ENCODE measurements at places on chromosomes 7 and 10.

DNA sequence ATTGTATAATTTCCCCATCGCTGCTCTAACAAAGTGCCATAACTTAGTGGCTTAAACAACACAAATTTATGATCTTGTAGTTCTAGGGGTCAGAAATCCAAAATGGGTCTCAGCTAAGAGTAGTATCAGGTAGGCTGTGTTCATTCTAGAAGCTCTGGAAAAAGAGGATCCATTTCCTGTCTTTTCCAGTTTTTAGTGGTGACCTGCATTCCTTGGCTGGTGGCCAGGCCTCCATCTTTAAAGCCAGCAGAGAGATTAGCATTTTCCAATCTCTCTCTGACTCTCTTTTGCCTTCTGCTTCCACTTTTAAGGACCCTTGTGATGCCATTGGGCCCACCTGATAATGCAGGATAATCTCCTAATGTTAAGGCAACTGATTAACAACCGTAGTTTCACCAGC is 41.0 kb upstream of the C10orf120 start:
- no peak for DNase-seq

DNA sequence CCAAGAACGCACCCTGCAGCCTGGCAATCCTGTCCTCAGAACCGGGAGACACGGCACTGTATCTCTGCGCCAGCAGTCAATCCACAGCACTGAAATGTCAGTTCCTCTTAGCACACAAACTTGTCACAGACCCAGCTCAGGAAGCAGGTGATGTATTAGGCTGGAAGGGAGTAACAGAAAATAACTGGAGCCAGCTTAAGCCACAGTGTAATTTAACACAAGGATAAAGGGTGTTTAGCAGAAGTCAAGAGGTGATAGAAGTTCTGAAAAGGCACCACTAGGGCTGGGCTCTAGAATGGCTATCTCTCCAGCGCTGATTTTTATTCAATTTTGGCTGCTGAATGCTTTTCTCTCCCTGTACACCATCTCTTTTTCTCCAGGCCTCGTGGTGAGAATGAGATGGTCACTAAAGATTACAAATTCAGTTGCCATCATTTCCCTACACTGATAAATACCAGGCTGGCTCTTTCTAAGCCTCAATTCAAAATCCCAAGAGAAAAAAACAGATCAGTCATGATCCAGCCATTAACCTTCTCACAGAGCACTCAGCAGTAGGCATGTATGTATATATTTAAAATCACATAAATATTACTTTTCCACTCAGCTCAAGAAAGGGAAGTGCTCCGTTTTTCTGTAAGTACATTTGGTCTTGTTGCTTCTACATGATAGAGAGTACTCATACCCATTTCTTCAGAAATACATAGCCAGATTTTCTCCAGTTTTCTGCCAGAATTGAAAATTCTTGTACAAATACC is 102.7 kb upstream of the PRSS1 start:
- DNase-seq: no peak

DNA sequence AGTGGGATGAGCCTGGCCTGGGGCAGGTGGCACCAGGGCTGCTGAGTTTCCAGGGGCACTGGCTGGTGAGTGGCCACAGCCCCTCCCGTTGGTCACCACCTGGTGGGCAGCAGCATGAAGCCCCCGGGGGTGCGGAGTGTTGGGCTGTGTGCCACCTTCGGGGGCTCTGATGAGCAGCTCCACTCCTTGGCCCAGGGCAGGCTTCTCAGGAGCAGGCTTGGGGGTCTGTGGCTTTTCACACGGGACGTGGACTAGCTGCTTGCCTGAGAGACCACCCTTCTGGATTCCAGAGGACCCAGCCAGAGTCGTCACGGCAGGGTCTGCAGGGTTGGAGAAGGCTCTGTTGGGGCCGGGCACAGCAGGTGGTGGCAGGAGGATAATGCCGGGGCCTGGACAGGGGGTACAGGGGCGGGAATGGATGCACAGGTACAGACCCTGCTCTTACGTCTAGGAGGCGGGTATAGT is 193.1 kb downstream of the ADARB2 start:
- DNase-seq: no peak

DNA sequence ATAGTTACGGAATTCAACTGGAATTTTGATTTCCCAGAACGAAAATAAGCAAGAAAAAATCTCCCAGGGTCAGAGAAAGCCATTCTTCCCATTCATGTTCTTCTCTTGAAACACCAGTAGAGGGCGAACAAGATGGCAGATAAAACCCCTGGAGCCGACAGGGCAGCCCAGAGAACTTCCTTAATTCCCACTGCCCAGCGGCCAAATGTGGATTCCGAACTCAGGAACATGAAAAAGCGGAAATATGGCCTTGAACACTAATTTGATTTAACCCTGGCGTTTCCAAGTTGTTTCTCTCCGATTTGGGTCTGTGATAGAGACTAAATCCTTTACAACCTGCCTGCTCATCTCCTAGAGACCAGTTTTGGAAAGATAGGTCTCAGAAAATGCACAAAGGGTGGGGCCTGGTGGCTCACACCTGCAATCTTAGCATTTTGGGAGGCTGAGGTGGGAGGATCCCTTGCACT is 100.7 kb upstream of the WAC start:
- no peak for DNase-seq

DNA sequence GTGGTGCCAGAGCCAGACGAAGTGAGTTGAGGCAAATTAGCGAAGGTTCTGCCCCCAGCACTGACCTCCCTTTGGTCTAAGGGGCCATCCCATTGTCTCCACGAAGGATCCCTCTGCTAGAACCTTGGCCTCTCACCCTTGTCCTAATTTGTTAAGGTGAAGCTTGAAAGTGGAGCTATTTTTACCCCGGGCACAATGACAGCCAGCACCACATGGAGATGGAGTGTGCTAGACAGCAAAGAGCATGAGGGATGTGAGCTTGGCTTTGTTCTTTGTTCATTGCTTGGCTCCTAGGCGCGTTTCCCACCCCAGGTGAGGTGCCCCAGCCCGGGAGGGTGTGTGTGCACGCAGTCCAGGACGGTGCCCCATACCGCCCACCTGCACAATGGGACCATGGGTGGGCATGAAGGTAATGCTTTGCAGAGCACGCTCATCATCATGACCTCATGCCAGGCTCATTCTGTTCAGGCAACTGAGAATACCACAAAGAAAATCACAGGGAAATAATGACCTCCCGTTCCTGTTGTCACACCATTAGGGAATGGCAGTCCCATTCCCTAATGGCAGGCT is 361.0 kb upstream of the FZD8 start:
- no peak for DNase-seq

DNA sequence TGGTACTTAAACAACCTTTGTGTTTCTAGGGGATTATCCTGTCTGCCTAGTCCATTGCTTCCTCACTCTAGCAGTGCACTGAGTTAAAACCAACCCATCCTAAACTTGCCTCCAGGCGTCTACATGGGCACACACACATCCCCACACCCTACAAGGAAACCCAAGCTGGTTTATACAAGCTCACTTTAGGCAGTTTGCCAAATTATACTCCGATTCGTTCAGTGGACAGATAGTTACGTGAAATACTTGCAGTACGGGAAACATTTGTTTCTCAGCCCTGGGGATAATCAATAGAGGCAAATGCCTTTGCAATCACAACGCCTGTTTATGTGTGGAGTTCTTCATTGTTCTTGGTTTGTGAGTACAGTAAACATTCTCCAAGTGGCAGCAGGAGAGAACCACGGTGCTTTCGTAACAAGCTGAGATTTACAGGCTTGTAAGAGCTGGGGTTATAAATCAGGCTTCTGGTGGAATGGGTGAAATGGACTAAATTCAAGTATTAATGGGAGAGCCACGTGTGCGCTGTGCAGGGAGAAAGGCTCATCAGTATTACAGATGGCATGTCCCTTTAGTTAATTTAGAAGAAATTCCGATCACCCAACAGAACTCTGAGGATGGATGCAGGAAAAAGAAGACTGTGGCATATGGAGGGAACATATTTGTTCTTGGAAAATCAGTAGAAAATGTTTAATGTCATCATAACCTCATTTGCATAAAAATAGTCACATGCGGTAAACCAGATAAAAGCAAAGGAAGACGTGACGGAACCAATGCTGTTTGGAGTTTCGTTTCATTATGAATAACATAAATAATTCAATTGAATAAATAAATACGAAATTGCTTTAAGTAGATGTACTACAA is 217.1 kb downstream of the GALNT17 start:
- DNase-seq: no peak

DNA sequence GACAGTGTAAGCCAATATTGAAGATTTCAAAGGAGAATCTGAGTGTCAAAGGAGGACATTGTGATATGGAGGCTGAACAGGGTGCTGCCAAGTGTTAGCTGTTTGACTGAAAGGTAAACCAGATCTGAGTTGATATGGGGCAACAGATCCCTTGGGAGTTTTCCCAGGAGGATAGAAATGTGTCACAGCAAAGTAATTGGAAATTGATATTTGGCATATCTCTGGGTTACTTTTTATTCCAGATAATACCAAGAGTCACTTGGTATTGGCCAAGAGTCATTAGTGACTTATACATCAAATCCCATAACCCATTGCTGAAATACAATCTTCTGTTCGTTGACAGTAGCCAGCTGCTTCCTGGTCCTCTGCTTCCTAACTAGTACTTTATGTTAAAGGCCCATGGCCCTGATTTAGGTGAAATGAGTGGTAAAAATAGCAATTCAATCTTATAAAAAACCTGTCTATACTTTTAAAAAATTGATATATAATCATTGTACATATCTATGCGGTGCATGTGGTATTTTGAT is 922.9 kb downstream of the LRMDA start:
- no peak for DNase-seq

DNA sequence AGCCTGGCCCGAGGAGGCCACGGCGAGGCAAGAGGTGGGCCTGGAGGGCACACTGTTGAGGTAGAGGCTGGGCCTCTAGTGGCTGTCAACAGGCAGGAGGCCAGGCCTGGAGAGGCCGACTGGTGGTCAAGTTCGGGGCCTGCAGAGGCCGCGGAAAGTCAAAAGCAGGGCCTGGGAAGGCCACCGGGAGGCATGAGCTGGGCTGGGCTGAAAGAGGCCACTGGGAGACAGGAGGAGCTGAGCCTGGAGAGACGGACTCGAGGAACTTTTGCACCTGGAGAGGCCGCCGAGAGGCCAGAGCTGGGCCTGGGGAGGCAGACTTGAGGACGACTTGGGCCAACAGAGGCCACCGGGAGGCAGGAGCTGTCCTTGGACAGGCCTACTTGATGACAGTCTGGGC is 321.2 kb downstream of the ZNF479 start:
- no peak for DNase-seq

DNA sequence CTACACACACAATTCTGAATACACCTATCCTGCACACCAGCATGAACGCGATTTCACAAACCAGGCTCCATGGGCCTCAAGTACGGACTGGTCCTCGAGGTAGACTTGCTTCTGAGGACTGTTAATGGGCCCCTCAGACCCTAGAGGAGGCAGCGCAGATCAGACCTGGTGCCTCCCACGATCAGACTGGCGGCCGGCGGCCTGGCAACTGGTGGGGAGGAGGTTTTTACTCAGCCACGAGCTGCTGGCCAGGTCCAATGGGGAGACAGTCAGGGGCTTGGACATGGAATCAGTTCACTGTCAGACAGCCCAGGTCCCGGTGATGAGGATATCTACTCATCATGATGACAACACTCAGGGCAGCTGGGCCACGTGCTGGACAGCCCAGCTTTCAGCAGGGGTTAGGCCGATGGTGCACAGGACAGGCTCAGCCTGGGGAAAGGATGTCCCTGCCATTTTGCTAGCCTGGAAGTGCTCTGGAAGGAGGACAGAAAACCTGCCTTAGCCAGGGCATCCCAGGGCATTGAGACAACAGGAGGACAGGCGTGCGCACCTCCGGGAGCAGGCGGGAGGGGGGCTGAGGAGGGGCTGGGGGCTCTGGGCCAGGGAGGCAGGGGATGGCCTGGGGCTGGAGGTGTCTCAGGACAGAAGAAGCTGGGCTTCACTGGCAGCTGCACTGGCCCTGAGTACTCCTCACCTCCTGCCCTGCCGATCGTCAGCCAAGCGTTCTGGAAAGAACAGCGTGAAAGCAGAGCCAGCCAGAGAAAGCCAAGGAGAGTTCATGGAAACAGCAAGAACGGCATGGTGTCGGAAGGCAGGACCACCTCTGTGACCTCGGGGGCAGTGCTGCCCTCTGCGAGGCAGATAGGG is 48.0 kb upstream of the RASGEF1A start:
- DNase-seq: no peak

DNA sequence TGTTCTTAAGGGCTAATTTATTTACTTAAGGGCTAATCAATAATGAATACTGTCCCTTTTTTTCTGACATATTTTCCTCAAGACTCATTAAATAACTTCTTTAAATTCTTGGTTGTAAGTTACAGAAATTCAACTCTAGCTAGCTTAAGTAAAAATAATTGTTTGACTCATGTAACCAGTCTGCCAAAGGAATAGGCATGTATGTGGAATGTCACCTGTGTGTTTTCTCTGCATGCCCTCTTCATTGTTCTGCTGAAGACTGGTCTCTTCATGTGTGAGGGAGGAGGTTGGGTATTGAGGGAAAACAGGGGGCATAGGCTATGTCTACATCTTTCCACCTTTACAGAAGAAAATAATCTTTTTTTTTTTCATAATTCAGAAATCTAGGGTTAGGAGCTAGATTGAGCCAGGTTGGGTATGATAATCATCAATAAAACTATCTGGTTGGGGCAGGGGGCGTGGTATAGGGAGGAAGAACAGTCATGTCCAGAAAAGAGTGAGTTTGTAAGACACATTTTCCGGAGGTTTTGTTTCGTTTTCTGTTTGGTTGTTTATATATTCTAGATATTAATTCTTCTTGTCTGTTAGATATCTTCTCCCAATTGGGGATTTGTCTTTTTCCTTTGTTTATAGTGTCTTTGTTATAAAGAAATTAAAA is 37.9 kb downstream of the EXOC4 start:
- DNase-seq: no peak

DNA sequence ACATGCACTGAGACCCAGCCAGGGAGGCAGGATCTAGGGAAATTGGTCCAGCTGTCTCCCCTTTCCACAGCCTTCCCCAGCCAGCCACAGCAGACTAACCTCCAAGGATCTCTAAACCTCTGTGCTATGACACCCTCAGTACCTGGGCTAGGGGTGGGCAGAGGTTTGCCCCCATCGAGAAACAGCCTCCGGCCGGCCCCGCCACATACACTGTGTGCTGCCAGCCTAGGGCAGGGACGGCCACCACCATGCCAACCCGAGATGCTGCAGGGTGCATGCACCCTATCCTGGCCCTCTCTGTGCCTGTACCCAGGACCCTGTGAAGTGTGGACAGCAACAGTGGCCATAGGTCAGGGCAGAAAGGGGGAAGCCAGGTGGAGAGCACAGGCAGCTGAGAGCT is 58.1 kb downstream of the PARP12 start:
- no peak for DNase-seq

DNA sequence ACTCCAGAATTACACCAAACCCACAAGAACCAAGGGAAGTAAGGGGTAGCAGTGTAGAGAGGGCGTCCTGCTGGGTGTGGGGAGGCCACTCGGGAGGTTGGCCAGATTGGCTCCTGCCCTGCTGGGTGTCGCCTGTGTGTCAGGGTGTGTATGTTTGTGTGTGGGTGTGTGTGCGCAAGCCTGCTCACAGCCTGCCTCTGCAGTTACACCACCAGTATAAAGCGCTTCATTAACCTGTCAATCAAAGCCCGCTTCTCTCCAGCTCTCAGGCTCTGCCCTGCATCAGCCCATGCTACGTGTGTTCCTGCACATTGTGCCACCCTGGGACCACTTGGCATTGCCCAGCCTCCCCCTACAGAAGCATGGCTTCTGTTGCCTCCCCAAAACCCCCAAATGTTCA is 83.3 kb upstream of the PAX2 start:
- DNase-seq: no peak

- DNase-seq: no peak
These were observed 1.7 kb downstream of the SORCS3 start for GRCh38 chr10:104642658-104643302.

GRCh38 chr7:44984478-44984758 is 5.6 kb upstream of the MYO1G start:
- DNase-seq: no peak
